NCI-H1694 (cell line): ENCODE measurements at places on chromosomes 1 and 21.

- no peak for DNase-seq
These were observed 82.5 kb upstream of the ATF3 start for GRCh38 chr1:212526111-212526491.

- no peak for DNase-seq
These were observed 29.1 kb downstream of the NTPCR start for GRCh38 chr1:232979558-232979957.

DNA sequence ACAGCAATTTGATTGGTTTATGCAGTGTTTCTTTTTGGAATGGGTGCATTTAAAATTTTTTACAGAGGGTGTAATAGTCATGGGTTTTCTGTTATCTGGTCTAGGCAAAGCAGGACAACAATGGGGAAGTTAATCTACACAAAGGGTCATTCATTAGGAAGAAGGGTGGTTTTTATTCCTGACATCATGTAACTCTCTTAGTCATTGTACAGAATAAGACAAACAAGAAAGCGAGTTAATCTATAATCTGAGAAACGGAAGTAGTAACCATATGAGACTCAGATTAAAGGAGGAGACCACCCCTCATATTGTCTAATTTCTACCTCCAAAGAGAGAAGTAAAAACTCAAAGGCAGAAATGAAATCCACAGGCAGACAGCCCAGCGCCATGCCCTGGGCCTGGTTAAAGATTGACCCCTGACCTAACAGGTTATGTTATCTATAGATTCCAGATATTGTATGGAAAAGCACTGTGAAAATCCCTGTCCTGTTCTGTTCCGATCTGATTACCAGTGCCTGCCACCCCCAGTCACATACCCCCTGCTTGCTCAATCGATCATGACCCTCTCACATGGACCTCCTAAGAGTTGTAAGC is 10.5 kb upstream of the IFI6 start:
- DNase-seq = no peak

DNA sequence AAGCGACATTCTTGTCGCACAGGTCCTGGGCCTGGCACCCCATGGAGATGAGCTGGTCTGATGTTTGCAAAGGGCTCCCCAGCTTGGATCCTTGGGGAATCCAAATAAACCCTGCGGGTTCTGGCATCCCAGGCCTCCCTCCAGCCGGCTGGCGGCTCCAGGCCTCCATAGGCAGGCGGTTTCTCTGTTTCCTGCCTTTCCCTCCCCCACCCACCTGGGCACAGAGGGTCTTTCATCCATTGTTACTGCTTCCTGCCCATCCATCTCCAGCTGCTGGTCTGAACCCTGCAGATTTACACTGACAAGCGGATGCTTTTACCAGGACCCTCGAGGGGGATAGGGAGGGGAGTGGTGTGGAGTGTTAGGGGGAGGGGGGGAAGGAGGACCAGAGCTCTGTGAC is 39.1 kb upstream of the ID3 start:
- no peak for DNase-seq

DNA sequence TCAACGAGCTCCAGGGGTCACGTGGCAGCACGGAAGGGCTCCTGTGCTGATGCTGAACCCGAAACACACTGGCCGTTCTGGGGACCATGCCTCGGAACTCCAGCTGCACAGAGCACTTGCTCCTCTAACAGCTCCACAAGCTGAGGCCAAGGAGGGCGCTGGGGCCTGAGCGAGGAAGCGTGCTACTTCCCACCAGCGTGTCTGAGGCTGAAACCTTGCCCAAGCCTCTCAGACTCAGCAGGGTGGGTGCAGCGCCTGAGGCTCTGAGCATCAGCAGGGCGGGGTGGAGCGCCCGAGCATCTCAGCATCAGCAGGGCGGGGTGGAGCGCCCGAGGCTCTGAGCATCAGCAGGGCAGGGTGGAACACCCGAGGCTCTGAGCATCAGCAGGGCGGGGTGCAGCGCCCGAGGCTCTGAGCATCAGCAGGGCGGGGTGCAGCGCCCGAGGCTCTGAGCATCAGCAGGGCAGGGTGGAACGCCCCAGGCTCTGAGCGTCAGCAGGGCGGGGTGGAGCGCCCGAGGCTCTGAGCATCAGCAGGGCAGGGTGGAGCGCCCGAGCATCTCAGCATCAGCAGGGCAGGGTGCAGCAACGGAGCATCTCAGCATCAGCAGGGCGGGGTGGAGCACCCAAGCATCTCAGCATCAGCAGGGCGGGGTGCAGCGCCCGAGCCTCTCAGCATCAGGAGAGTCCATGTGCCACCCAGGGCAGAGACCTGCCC is 9.6 kb downstream of the WRAP73 start:
- DNase-seq = no peak

DNA sequence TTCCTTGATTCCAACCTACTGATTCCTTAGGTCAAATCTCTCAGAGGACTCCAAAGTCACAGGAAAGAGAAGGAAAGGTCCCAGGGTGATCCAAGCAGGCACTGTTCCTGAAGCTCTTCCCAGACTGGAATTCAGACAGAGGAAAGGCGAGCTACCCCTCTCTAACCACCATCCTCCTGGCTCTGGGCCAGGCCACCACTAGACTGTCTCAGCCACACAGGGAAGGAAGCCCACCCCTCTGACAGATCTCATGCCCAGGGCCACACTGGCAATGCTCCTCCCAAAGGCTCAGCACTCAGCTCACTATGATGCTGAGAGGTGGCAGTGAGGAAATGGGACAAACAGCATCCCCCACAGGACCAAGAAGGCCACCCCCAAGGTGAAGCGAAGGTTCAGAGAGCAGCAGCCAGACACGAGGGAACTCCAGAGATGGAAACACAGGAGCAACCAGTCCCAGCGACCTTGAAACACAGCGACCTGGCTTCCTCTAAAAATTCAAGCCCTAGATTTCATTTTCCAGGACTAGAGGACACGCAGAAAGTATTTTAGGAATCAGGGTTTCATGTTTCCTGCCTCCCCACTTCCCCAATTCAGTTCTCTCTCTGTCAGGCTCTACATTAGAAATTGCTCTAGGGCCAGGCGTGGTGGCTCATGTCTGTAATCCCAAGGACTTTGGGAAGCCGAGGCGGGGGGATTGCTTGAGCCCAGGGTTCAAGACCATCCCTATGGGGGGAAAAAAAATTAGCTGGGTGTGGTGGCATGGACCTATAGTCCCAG is 18.8 kb downstream of the PIK3C2B start:
- DNase-seq = no peak

GRCh38 chr21:27393726-27394125 is 426.8 kb upstream of the ADAMTS5 start:
- peak; percentile 5 for DNase-seq

DNA sequence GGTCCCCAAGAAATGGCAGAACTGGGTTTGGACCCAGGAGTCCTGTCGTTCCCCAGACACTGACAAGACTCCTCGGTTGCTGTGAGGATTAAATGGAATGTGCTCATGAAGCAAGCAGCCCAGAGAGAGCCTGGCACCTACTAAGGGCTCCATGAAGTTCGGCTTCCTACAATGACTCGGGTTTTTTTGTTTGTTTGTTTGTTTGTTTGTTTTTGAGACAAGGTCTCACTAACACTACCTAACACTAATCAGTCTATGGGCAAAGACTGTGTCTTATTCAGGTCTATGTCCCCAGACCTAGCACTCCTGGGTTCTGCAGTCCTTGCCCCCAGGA is 3.4 kb upstream of the LACTBL1 start:
- DNase-seq = no peak

DNA sequence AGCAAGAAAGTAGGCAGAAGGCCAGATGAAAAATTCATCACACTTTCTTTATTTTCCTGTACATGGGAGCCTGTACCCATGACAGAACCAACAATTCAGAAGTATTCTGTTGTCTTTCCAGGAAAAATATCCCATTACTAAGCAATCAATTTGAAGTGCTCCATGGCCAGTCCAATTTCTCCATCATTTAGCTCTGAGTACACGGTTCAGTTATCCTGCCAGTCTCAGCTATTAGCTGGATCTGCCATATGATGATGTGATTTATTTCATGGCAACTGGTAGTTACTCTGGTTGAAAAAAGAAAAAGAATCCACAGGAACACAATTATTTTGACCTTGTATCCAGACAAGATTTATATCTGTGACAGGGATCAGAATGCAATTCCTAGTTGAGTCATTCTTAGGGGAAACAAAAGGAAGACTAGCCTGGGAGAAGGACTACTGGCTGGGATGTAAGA is 70.6 kb upstream of the GORAB start:
- no peak for DNase-seq
